ENCODE measurements at places on chromosomes 6 and 20.

GRCh38 chr20:31680286-31681127 is 42.2 kb downstream of the BCL2L1 start:
- DNase-seq, result no peak

GRCh38 chr6:38522322-38522721 is 117.4 kb downstream of the BTBD9 start:
- DNase-seq, result no peak

GRCh38 chr6:35185302-35185681 is 28.5 kb upstream of the SCUBE3 start:
- no peak for DNase-seq

DNA sequence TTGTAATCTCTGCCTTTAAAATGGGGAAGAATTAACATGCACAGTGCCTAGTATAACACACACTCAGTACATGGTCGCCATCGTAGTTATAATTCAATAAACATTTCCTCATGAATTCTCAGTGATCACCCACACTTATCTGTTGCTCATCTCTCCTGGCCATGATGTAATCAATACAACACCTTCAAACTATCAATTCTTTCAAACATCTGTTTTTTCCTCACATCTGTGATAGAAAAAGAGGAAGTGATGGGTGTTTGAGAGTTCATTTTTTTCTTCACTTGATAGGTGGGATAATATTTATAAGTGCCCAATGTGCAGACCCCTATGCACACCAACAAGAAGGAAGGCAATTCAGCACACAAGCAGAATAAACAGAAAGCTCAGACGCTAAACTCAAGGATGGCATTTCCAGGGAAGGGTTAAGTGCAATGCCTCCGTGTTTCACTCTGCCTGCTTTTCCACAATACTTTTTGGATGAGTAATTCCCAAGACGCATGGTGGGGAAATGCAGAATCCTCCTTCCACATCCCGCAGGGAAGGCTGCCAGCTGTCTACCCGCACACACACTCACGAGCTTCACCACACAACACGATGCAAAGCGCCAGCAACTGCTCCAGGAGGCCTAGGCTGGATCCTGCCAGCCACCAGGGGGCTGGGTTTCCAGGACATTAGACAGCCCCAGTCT is 100.3 kb downstream of the GMPR start:
- peak; percentile 9 for DNase-seq

DNA sequence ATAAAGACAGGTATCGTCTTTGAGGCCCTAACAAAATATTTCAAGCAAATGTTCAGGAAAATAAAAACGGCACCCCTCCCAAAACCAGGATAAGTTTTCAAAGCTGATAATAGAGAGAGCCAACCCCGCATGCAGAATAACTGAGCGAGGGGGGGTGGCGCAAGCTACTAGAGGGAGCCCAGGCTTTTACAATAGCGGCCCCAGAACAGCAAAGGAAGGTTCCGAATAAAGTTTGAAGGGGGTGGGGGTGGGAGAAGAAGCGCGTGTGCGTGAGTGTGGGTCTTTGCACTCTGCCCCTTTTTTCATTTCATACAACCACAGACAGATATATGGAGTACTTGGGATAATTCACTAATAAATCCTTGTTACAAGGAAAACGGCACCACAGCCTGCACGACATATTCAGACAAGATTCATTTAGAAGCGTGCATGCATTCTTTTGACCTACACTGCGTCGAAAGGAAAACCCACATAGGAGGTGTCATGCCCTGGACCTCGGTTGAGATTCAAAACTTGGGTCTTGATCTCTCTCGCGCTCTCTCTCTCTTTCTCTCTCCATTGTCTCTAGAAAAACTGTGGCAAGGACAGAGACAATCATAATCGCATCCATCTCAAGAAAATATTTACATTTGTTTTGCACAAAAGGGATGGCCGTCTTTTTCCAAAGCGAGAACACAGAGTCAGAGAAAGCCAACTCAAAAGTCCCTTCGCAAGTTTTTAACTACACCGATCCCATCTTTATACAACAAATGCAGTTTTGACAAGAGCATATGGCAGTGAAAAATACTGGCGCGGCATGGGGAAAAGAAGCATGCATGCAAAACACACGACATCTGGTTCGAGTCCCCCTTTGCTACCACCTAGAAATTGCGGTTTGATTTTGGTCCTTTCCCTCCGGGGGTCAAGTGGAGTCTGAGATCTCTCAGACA is 1.6 kb downstream of the OLIG3 start:
- no peak for DNase-seq

- DNase-seq, result no peak
These were observed 208.8 kb upstream of the GMDS start for GRCh38 chr6:2454180-2454579.

DNA sequence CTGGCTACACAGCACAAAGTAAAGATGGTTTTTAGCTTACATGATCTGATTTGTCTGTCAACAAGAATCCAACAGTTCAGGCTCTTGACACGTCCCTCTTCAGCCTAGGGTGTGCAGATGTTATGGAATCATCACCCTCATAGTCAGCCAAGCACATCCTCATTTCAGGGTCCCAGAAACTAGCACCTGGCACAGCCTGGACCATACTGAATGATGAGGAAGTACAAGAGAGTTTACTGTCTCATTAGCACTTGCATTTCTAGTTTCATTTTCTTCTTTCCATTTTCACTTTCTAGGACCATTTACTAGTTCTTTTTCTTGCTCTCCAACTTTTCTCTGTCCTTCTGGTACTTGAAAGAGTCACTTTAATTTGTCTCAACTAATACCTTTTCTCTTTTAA is 6.5 kb downstream of the RIPOR2 start:
- DNase-seq, result no peak
